GM19239 (cell line): ENCODE measurements at places on chromosomes 6 and 20.

DNA sequence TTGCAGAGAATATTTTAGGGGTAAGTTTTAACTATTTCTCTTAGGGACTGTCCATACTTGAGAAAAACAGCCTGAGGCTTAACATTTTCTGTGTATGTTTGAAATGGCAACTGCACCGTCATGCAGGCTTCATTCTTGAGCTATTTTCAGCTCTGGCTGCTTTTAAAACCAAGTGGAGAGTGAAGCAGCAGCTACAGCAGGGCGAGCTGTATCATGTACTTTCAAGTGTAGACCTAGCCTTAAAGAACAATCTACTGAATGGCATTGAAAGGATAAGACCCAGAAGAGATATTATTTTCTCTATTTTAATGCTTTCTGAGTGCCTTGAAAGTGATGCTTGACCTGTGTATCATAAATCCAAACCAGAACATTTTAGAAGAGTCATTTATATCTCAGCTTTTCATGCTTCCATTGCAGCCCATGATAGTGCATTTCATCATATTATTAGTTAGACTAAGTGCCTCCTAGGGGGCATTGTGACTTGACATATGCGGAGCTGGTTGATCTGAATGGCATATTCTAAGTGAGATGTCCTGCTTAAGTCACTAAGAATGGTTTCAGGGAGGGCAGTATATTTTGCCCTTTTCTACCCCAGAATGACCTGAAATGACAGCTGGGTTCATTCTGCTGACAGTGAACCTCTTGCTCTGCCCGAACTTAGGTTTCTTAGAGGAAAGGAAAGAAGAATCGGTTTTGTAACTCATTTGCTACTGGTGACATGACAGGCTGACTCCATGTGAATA is 85.3 kb downstream of the NKAIN2 start:
- DNase-seq, result no peak

- peak; percentile 65 for DNase-seq
These were observed 185.1 kb downstream of the CLIC5 start for GRCh38 chr6:45830441-45831139.

- no peak for DNase-seq
These were observed 8.4 kb upstream of the SPINT3 start for GRCh38 chr20:45523821-45524220.

- no peak for DNase-seq
These were observed 225.5 kb downstream of the HDGFL1 start for GRCh38 chr6:22794844-22795243.

DNA sequence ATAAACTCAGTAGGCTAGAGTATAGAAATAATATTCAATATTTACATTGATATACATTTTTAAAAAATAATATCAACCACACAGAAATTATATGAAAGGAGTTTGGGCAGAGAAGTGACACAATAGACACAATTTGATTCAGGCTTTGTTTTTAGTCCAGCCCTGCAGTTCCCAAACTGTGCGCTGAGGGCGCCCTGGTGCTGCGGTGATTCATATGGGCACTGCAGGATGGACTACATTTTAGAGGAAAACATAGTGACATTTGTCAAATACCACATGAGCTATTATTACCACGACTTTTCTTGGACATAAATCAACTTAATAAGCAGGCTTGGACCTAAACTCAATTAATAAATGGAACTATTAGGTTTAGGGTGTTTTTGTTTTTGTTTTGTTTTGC is 364.3 kb upstream of the ID4 start:
- DNase-seq, result no peak

DNA sequence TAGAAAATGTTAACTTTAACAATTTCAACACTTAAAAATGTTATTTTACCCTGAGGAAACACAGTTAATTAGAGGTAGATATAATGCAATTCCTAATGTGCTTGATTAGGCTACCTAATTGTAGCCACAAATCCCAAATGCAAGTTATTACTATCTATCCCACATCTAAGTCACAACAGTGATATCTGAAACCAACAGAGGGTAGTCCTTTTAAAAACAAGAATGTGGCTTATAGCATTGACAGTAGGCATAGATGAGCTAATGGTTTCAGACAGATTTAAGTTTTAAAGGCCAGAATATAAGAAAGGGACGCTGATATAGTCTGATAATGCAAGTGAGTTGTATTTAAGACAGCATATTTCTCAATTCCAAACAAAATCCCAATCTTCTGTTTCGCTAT is 23.0 kb downstream of the PLN start:
- DNase-seq, result no peak

GRCh38 chr6:77034161-77034560 is 429.1 kb downstream of the HTR1B start:
- DNase-seq, result no peak

DNA sequence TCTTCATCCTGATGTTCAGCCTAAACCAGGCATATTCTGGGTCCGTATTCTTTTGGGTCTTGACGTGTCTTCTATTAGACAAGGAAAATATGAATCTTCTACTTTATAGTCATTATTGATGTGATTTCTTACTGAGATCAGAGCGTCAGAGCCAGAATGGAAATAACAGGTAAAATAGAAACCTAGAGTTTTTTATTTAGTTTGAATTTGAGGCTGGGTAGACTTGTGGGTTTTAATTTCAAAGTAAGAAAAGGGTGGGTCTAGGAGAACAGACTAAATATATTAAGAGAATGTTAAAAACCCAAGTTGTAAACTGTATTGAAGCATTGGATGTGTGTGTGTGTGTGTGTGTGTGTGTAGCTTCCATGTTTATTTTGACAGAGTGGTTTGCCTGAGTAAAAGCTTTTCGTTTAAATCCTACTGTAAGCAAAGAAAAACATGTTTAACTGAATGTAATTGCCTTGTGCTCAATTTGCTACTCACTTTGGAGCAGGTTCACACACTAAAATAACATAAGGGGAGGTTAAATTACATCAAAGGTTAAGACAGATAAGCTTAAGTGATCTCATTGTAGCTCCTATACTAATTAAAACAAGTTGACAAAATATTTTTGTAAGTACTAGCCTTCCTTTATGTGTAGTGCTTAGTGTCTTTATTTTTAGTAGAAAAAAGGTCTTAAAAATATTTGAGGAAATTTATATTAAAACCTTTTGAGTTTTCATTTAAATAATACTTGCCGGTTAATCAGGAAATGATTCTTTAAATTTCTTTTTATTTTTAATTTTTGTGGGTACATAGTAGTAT is 17.4 kb downstream of the HECA start:
- no peak for DNase-seq

DNA sequence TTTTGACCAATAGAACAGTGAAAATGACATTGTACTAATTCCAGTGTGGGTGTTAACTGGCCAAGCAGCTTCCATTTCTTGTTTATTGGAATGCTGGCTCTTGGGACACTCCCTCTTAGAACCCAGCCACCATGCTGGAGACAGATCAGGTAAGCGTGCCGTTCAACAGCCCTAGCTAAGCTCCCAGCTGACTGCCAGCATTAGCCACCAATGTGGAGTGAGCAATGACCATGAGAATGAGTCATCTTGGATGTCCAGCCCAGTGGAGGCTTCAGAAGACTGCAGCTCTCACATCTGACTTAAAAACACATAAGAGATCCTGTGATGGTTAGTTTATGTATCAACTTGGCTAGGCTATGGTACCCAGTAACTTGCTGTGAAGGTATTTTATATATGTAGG is 3.0 kb upstream of the LINC00237 start:
- DNase-seq, result no peak

- no peak for DNase-seq
These were observed 114.3 kb downstream of the B3GAT2 start for GRCh38 chr6:70842541-70842940.

DNA sequence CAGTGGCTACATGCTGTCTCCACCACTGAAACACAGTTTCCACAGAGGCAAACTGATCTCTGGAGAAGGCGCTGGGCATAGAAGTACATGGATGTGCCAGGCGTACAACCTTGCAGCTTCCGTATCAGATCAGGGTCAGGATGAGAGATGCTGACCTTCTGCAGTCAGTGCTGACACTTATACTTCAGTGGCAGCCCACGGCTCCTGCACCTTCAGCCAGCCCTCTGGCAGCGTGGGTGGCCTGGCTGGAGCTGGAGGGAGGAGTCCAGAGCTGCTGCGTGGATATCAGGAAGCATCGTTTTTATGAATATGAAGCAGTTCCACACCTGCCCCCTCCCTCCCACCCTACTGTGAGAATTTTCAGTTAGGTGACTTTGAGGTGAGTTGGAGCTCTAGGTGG is 149.3 kb downstream of the CFAP61 start:
- DNase-seq, result no peak

GRCh38 chr20:44302026-44302669 is 8.9 kb downstream of the FITM2 start:
- no peak for DNase-seq

DNA sequence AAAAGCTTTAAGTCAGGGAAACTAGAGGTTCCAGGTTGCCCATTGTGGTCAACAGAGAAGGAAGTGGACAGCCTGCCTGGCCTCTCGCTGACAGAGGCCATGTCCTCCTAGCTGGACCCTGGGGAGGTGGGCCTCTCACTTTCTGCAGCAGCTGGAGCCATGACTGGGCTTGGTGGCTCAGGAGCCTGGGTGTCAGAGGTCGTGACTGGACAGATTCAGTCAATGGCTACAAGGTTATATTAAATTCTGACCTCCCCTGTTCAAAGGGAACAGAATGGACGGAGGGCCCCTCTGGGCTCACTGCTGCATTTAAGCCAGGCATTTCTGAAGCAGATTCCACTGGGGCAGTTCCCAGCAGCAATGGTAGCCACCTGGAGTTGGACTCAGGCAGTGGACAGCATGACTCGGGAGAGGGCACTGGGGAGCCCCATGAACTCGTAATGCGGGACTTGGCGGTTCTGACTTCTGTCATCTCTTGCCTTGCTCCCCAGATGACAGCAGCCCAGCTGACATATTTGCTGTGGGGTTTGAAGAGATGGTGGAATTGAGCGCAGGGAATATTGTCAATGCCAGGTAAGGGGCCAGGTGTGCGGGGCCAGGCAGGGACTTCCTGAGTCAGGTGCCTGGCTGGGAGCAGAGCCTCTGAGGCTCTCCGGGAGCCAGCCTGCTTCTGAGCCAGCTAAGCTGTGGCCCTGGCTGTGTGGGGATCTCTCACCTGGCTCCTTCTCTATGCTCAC is 86.7 kb downstream of the SYNJ2 start:
- DNase-seq, result no peak

DNA sequence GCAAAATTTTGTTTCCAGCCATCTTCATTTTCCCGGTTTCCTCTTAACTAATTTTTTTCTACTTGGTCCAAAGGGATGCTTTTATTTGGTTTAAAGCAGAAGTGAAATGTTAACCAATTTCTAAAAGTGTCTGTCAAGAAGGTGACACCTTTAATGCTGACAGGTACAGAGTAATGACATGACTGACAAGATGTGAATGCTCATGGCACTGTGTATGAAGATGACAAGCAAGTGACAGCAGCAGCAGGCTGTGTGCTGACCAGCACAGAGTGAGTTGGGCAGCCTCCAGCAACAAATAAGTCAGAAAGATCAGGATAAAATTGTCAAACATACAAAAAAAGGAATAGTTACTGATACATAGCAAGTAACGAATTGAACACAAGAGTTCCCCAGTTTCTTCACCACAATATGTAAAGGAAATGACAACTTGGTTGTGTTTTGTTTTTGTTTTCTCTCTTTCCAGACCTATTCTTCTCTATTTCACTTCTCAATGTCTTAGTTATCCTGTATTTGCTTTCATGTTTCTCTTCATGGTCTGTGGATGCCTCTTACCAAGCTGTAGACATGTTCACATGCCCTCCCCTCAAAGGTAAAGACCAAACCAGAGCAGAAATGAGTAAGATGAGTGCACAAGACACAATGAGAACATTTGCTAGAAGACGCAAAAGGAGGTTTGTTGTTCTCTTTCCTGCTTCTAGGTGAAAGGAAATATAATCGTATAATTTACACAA is 174.9 kb downstream of the FRK start:
- DNase-seq, result no peak

DNA sequence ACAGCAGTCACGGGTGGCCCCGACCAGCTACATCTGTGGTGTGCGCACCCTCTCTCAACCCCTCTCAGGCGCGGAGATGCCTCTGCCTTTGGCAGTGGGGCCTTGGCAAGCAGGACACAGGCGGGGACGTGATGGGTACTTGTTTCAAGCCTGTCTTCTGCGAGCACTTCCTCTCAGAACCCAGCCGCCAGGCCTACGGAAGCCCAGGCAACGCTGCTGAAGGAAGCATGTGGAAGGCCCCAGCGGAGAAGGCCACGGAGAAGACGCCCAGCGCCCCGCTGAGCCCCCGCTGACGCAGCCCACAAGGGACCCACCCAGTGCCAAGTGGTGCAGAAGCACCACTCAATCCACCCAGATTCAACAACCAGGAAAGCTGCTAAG is 13.0 kb downstream of the SERPINB6 start:
- no peak for DNase-seq

GRCh38 chr6:2448826-2449571 is 203.6 kb upstream of the GMDS start:
- peak; percentile 24 for DNase-seq

DNA sequence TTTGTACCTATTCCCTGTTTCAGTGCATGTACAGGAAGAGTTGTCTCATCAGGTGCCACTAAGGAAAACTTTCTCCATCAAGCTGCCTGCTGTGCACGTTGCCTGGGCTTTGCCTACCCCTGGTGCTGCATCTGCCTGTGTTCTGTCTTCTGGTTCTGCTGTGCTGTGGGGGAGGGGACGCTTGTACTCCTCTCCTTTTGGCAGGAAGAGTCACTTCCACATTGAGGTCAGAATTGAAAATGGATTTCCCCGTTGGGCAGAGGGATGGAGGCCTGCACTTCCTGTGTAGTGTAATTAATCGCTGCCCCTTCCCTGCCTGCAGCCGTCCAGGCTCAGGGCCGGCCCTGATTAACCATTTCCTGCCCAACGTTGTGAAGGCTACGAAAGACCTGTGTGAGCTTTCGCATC is 153.3 kb downstream of the SCML4 start:
- DNase-seq, result peak; percentile 21

DNA sequence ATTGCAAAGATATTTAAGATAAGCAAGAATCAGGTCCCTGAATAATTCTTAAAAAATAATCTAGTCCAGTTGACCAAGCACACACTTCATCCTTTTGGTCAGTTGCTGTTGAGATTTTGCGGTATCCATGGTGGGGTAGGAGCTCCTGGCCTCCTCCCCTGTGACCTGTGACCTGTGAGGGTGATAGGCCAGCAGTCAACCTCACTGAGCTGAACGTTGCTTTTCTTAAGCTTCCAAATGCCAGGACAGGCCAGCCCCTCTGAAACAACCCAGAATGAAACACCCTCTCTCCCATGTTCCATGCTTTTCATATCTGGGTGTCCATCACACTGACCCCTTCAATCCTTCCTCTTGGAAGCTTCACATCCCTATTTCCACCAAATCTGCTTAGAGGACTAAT is 164.9 kb downstream of the THBS2 start:
- no peak for DNase-seq
